Pancreas (tissue), 10 donors: ENCODE measurements at places on chromosomes 6 and 20. TPM values are rescaled to one million over a fixed set of nuclear protein-coding genes. Genes with fewer than 3 reads are reported as not detected.
A peak's percentile ranks its signal among the peaks of the same experiment; 100 is the strongest.

Gene SLC24A3
- 0.28 TPM for total RNA-seq

Gene TRDN
- not detected for total RNA-seq

DNA sequence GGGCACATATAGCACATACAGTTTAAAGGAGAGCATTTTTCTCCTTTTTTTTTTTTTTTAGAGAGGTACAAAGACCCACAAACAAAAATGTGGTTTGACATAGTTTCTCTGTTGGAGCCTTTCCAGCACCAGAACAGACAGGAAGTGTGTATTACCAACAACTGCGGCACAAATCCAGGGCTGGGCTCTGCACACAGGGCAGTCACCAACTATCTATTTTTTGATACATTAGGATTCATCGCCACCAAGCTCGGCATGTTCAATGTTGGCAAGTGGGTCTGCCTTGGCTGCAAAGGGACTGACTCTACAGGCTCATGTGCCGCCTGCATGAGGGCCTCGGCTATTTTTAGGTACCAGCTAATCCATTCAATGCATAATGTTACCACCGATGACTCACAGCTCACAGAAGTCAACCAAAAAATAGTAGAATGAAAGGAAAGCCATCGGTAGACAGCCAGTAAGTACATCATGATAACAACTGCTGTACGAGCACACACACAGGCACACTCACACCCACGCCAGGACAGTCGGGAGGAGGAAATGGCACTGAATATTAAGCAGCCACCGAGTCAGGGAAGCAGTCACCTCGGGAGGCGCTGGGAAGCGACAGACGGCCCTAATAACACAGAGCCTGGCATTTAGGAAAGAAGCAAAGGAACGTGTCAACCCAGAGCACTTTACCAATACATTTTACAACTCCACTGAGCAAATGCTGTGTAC is 81.6 kb downstream of the GMPR start:
- DNase-seq, result peak; percentile 25

DNA sequence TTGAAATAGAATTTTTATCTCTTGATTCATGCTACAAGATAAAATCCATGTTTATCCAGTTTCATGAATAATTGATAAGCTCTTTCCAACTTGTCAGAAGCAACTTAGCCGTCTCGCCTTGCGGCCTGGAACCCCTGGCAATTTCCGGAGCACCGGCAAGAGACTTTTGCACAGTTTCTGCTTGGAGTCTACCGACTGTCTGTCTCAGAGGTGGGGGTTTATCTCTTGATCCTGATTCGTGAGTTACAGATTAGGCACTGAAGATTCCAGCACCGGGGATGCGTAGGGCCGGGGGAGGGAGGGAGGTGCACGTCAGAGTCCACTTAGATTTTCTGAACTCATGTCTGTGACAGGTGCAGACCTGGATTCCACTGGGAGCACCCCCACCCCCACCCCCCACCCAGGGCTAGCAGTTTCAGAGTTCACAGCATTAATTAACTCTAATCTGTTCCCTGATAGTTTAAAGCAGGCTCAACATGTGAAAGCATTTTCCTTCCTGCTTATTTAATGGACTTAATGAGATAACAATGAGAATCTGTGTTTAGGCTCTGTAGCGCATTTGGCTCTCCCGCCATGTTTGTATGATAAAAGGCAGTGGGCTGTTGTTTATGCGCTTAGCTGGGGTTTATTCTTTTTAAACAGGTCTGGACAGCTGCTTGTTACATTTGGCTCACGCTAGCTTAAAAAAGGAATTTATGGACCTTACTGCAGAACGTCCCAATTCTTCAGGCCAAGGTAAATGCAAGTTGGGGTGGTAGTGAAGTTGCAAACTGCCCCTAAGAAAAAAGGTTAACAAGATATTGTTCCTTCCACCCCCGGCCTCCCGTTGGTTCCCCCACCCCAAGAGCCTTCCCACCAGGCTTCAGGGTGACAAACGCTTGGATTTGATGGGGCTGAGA is 8.1 kb upstream of the APCDD1L start:
- no peak for DNase-seq

- DNase-seq, result no peak
These were observed 40.4 kb downstream of the TRAM2 start for GRCh38 chr6:52536424-52536916.

DNA sequence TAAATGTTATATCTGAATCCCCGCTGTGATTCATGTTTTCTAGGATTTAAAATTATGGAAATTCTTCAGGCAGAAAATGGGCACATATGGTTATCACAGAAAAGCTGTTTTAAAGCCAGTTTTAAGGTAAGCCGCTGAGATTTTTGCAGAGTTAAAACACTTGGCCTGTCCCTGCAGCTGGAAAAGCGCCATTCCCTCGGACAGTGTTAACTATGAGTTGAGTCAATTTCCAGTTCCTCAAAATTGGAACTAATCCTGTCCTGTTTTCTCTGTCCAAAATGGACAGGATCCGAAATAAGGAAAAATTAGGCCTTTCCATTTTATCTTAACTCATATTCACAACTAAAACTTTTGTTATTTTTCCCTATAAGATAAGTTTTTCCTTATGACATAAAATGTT is 225.2 kb downstream of the SAMD5 start:
- DNase-seq, result no peak

- no peak for DNase-seq
These were observed 27.9 kb upstream of the BMP6 start for GRCh38 chr6:7697820-7698623.

Gene AKIRIN2
- 7.3 TPM for total RNA-seq

Gene PRPH2
- 0.83 TPM for total RNA-seq

GRCh38 chr6:112563368-112563767 is 216.2 kb downstream of the RFPL4B start:
- no peak for DNase-seq

GRCh38 chr6:946546-946945 is 253.6 kb upstream of the EXOC2 start:
- no peak for DNase-seq

GRCh38 chr6:50049829-50050228 is at the start of gene DEFB112:
DEFB112 (minus strand) TSS chr6:50049929; CDS start chr6:50049869, 60 bp downstream.
- no peak for DNase-seq

DNA sequence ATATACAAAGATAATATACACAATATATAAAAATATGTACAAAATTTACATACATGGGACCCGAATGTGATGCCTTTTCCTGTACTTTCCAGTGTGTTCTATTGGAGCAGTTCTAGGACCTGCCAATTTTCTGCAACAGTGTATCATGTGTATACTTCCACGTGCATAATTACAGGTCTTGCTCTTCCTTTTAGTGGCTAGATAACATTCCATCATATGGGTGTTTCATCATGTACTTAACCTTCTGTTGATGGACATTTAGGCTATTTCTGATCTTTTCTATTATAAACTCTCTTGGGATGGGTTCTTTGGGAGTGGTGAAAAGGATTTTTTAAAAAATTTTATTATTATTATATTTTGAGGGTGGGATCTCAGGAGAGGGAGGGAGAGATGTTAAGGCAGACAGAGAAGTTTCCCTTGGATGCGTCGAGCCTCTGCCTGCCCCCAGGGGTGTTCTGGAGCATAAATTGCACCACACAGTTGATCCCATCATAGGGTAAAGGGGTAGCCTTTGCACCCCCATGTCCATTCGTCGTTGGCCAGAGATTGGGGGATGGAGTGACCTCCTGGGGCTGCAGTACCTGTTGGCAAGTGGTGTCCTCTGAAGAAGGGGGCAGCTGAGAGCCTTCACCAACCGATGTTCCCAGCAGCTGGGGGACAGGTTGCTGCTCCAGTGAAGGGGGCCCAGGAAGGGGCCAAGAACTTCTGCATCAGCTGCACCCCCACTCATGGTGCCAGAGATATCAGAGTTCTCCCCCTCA is 110.3 kb downstream of the TOX2 start:
- DNase-seq, result no peak

- no peak for DNase-seq
These were observed 3.2 kb downstream of the SLC4A11 start for GRCh38 chr20:3235666-3236324.

Gene ASIP
- not detected for total RNA-seq

DNA sequence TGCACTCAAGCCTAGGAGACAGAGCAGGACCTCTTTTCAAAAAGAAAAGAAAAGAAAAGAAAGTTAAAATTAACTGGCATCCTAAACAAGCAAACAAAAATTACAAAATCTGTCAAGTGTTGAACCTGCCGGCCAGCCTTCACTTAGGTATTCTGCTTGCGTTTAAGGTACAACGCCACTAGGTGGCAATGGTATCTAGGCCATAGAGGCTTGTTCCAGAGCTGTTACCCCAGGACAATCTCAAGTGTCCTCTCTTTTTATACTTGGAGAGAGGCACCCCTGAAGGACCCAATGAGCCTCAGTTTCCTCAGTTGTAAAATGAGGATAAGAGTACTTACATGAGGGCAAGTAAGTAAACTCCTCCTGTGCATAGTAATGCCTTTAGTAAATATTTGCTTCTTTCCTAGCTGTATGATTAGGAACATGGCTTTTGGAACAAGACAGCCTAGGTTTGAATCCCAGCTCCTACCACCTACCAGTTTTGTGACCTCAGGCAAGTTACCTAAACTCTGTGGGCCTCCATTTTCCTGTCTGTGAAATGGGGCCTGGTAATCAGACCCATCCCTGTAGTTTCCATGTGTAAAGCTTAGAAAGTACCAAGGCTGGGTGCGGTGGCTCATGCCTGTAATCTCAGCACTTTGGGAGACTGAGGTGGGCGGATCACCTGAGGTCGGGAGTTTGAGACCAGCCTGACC is 5.8 kb upstream of the PACSIN1 start:
- no peak for DNase-seq

GRCh38 chr20:33020278-33021161 is 10.9 kb upstream of the BPIFB6 start:
- no peak for DNase-seq

DNA sequence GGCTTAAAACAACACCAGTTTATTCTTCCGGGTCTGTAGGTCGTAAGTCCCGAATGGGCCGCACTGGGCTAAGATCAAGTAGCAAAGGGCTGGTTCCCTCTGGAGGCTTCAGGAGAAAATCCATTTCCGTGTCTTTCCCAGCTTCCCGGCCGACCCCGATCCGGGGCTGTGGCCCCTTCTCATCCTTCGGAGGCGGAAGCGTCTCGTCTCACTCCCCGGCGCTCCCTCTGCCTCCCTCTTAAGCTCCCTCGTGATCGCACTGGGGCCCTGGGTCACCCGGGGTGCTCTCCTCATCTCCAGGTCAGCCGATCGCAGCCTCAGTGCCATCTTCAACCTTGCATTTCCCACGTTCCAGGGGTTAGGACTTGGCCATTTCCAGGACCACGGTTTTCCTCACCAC is 199.4 kb downstream of the WDR27 start:
- DNase-seq, result no peak

GRCh38 chr6:105779110-105779509 is 307.0 kb upstream of the PRDM1 start:
- no peak for DNase-seq

Gene BPIFA3
- total RNA-seq, result not detected

Gene RIPPLY2
- total RNA-seq, result 0.28 TPM

Gene PROKR2
- total RNA-seq, result not detected

- no peak for DNase-seq
These were observed 26.8 kb downstream of the ZNF451 start for GRCh38 chr6:57116776-57117175.

DNA sequence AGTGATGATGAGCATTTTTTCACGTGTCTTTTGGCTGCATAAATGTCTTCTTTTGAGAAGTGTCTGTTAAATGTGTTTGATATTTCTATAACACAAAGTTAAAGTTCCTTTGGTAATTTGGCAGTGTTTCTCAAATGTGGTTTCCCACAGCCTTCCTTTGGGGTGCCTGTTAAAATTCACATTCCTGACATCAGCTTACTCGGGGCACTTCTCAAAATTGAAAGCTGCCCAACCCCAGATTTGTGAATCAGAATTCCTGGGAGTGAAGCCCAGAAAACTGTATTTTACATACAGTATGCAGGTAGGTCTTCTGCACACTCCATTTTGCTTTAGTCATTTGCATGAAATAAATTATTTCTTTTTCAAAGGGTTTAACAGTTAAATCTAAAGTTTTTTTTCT is 207.9 kb downstream of the GMPR start:
- DNase-seq, result no peak

- DNase-seq, result no peak
These were observed 280.0 kb downstream of the SOX4 start for GRCh38 chr6:21873562-21873961.

Gene APCDD1L
- 0.62 TPM for total RNA-seq

- DNase-seq, result no peak
These were observed 108.2 kb downstream of the CDH26 start for GRCh38 chr20:60066438-60066823.

Gene XKR7
- 0.25 TPM for total RNA-seq

GRCh38 chr20:51596668-51597388 is 54.3 kb upstream of the NFATC2 start:
- no peak for DNase-seq

Gene FAM83D
- total RNA-seq, result 0.08 TPM

Gene RNF144B
- total RNA-seq, result 10.6 TPM

DNA sequence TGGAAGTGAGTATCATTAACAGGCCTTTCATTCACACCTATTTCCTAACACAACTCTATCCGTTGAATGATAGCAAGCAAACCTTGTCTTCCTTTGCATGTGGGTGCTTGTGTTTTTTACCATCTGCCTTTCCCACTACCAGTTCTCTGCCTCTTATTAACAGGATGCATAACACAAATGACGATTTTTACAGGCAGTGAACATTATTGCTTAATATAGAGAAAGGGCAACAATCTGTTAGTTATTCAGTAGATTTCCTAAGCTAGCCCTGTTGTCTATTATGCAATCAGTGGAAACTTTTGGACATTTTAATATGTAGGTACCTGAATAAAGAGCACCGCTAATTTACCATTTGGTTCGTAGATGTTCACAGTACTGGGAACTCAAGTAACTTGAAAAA is 348.8 kb upstream of the PLCB4 start:
- no peak for DNase-seq

GRCh38 chr20:17809362-17810061 is 109.7 kb downstream of the BANF2 start:
- DNase-seq, result no peak

GRCh38 chr6:44221291-44221960 is 2.0 kb upstream of the SLC29A1 start:
- DNase-seq, result peak; percentile 97

DNA sequence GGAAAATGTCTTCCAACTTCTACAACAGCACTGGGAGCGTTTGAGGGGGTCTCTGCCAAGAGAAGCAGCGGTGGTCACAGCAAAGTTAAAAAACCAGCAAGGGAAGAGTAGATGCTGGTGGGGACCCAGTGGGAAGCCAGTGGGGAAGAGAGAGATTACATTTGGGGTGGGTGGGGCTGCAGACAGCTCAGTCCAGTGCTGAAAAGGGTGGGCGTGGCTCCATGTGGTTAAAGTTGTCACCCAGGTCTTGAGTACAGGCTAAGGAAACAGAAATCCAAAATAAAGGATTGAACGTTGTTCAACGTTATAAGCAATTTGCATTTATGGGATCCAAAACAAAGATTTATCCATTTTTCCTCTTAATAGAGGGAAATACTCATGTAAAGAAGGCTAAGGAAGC is 106.3 kb upstream of the LY86 start:
- DNase-seq, result no peak

- no peak for DNase-seq
These were observed 402.9 kb upstream of the RUNX2 start for GRCh38 chr6:44925100-44925739.

Gene CYP24A1
- total RNA-seq, result not detected

- DNase-seq, result no peak
These were observed 33.9 kb downstream of the PRDM1 start for GRCh38 chr6:106120006-106120405.
